ENCODE measurements at places on chromosomes 5 and 9.

DNA sequence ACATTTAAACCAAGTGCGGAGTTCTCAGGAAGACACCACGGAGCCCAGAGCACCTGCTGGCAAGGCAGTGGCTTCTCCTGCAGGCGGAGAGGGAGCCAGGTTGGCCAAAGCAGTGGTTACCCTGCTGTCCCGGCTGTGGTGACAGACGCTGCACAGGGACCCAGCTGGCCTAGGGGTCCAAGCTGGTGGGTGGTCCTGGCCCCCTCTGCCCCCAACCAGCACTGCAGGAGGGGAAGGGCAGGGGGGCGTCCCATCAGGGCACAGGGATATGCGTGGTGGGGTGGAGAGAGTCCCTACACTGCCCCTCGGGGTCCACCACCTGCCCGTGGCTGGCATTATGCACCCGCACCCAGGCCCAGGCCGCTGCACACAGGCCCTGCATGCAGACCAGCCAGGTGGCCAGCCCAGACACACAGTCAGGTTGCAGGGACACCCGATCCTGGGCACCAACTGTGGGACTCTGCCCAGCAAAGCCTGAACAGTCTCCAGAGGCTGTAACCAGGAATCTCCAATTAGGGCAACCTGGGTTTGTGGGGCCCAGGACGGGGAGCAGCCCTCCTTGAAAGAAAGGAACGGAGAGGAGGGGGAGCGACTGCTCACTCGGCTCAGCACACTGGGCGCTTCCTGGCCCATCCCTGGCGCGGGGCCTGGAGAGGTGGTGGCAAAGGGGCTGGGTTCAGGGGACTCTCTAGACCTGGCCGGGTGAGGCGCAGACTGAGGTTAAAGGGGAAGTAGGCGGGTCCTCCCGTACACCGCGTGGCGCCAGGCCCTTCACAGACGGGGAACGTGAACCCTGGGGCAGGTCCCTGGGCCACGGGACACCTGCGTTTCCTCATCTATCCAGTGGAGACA is 46.3 kb downstream of the NACC2 start:
- H3K27me3 ChIP-seq: no peaks in the 10 kb centered on the region
- no peak overlapping the region for H3K27ac ChIP-seq
- no peak for DNase-seq
- H3K4me3 ChIP-seq: no peak overlapping the region
- H3K4me1 ChIP-seq: peaks cover 4% of the 10 kb centered on the region

- no peak overlapping the region for H3K4me3 ChIP-seq
- no peak for DNase-seq
- H3K27ac ChIP-seq: no peak overlapping the region
- H3K27me3 ChIP-seq: no peaks in the 10 kb centered on the region
- H3K36me3 ChIP-seq: no peaks in the 10 kb centered on the region
These were observed 427.3 kb downstream of the PDE4D start for GRCh38 chr5:59466271-59466670.

GRCh38 chr5:57677235-57677634 is 194.6 kb upstream of the ACTBL2 start:
- no peaks in the 10 kb centered on the region for H3K27me3 ChIP-seq
- H3K4me3 ChIP-seq: no peak overlapping the region
- no peak for DNase-seq
- no peaks in the 10 kb centered on the region for H3K36me3 ChIP-seq
- no peak overlapping the region for H3K27ac ChIP-seq
- H3K4me1 ChIP-seq: no peaks in the 10 kb centered on the region

- H3K4me1 ChIP-seq: no peaks in the 10 kb centered on the region
- no peaks in the 10 kb centered on the region for H3K36me3 ChIP-seq
- no peaks in the 10 kb centered on the region for H3K27me3 ChIP-seq
These were observed 70.3 kb downstream of the MAP1B start for GRCh38 chr5:72177538-72177937.

DNA sequence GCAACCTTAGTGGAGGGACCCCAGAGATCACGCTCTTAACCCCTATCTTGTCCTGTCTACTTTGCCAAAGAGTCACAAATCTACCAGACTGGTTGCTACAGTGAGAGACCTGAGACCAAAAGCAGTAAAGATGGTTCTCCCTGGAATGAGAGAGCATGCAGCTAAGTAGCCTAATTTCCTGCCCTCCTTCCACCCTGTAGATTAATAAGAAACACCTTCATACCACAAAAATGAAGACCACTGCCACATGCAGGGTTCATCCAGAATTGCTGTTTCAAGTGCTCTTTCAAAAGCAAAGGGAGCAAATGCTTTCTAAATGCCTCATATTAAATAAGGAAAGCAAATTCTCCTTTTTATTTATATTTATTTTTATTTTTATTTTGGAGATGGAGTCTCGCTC is 119.1 kb downstream of the UGCG start:
- H3K4me3 ChIP-seq: no peak overlapping the region
- no peaks in the 10 kb centered on the region for H3K36me3 ChIP-seq
- peaks cover 31% of the 10 kb centered on the region for H3K4me1 ChIP-seq

- no peak overlapping the region for H3K4me3 ChIP-seq
- no peak for DNase-seq
- H3K27me3 ChIP-seq: no peaks in the 10 kb centered on the region
- no peaks in the 10 kb centered on the region for H3K4me1 ChIP-seq
- H3K27ac ChIP-seq: no peak overlapping the region
These were observed 135.7 kb upstream of the PITX1 start for GRCh38 chr5:135169753-135170152.

- no peaks in the 10 kb centered on the region for H3K4me1 ChIP-seq
- no peaks in the 10 kb centered on the region for H3K27me3 ChIP-seq
- H3K36me3 ChIP-seq: no peaks in the 10 kb centered on the region
- no peak overlapping the region for H3K27ac ChIP-seq
These were observed 979.0 kb downstream of the EFNA5 start for GRCh38 chr5:106691701-106692100.

DNA sequence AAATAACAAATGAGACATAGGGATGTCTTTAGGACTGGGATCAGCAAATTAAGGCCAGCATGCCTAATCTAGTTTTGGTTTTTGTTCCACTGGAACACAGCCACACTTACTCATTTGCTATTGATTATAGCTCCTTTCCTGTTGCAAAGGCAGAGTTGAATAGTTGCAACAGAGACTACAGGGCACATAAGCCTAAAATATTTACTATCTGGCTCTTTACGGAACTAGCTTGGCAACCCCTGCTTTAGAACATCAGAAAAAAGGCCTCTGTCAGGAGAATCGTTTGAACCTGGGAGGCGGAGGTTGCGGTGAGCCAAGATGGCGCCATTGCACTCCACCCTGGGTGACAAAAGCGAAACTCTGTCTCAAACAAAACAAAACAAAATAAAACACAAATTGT is 384.8 kb downstream of the ELAVL2 start:
- no peak overlapping the region for H3K27ac ChIP-seq
- H3K27me3 ChIP-seq: no peaks in the 10 kb centered on the region
- H3K4me1 ChIP-seq: no peaks in the 10 kb centered on the region
- H3K36me3 ChIP-seq: no peaks in the 10 kb centered on the region
- no peak for DNase-seq
- no peak overlapping the region for H3K4me3 ChIP-seq

GRCh38 chr9:105457560-105458294 is 9.9 kb downstream of the FSD1L start:
- DNase-seq: no peak
- H3K4me1 ChIP-seq: no peaks in the 10 kb centered on the region
- no peak overlapping the region for H3K27ac ChIP-seq

DNA sequence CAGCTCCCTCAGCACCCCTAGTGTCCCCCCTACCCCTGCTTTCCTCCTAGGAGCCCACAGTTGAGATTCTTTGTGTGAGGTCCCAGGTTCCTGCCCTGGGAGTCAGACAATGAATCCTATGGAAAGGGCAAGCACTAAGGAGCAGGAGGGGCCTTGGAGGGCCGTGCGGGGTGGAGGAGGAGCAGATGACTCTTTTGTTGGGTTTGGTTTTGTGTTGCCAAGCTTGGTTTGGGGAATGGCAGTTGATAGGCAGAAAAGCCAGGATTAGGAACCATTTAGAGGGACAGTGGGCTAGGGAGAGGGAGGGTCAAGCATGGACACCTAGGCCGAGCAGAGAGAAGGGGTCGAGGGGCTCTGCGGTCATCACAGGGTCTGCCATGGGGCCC is 61.6 kb upstream of the SPTLC1 start:
- no peaks in the 10 kb centered on the region for H3K27me3 ChIP-seq
- no peak for DNase-seq
- H3K4me1 ChIP-seq: no peaks in the 10 kb centered on the region

GRCh38 chr5:142405023-142405422 is 80.2 kb upstream of the SPRY4 start:
- no peak overlapping the region for H3K4me3 ChIP-seq
- H3K36me3 ChIP-seq: no peaks in the 10 kb centered on the region
- no peaks in the 10 kb centered on the region for H3K27me3 ChIP-seq
- H3K4me1 ChIP-seq: no peaks in the 10 kb centered on the region
- DNase-seq: no peak
- H3K27ac ChIP-seq: no peak overlapping the region

Measured in Peyer's patch (tissue), 4 donors.